ENCODE measurements at places on chromosomes 5 and 9. TPM values are rescaled to one million over a fixed set of nuclear protein-coding genes. Genes with fewer than 3 reads are reported as not detected.

DNA sequence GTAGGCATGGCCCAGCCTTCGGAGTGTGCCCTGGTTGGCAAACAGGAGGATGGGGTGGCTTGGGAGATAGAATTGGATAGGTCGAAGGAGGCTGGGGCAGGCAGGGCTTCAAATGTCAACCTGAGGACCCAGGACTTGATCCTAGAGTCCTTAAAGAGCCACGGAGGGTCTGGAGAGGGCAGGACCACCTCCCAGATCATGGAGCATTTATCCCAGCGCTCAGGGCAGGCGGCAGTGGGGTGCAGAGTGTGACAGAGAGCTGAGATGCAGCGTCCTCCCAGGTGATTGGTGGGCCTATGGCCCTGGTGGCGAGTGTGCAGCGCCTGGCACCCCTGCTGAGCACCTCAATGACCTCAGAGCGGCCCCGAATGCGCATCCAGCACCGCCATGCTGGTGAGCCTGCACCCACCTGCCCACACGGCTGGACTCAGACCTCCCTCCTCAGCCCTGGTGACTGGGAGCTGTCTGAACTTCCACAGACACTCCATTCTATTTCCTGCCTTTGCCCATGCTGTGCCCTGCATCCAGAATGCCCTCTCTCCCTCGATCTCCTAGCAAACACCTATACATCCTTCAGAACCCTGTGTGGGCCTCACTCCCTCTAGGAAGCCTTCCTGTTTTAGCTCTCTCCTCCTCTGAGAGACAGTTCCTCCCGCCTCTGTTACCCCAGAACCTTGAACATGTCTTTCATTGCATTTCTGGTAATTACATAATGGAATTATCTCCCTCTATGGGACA lies 6.3 kb downstream of the ADGRD2 start:
- no peaks in the 10 kb centered on the region for H3K36me3 ChIP-seq
- H3K27ac ChIP-seq = no peak overlapping the region
- no peak overlapping the region for H3K4me3 ChIP-seq
- no peaks in the 10 kb centered on the region for H3K4me1 ChIP-seq
- H3K27me3 ChIP-seq = peaks cover 16% of the 10 kb centered on the region

GRCh38 chr9:93171261-93171990 lies 12.5 kb upstream of the WNK2 start:
- no peaks in the 10 kb centered on the region for H3K36me3 ChIP-seq
- DNase-seq = no peak
- no peaks in the 10 kb centered on the region for H3K27me3 ChIP-seq
- no peak overlapping the region for H3K4me3 ChIP-seq

GRCh38 chr5:6228257-6229250 lies 149.8 kb downstream of the MED10 start:
- DNase-seq = no peak
- no peaks in the 10 kb centered on the region for H3K4me1 ChIP-seq
- no peak overlapping the region for H3K4me3 ChIP-seq
- no peak overlapping the region for H3K27ac ChIP-seq
- no peaks in the 10 kb centered on the region for H3K36me3 ChIP-seq

DNA sequence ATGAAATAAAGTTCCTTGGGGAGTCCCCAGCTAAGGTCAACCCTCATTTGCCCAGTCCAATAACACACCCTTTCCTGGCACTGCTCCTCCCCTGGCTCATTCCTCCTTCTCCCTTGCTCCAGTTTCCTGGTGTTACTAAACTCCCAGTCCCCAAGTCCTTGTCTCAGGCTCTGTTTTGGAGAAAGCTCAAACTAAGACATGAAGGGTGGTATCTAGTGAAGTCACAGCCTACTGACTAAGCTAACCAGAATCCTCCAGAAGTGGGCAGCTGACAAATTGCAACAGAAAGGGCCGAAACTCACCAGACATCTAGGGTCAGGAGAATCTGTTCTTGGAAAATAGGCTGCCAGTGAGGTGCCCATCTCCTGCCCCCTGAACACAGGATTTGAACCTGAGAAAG lies 118.7 kb upstream of the NEK6 start:
- no peak overlapping the region for H3K27ac ChIP-seq
- no peaks in the 10 kb centered on the region for H3K4me1 ChIP-seq
- H3K4me3 ChIP-seq = no peak overlapping the region
- no peaks in the 10 kb centered on the region for H3K36me3 ChIP-seq

The PRSS3 gene
- total RNA-seq = 2.5 TPM

Data from GM23338 (cell line).